ENCODE measurements at places on chromosomes 2 and 18.

GRCh38 chr2:73730810-73731209 is 6.3 kb downstream of the TPRKB start:
- DNase-seq = no peak

- no peak for DNase-seq
These were observed 42.5 kb upstream of the SCN1A start for GRCh38 chr2:166170356-166170755.

GRCh38 chr2:86055314-86055713 is 50.4 kb downstream of the POLR1A start:
- DNase-seq = no peak

DNA sequence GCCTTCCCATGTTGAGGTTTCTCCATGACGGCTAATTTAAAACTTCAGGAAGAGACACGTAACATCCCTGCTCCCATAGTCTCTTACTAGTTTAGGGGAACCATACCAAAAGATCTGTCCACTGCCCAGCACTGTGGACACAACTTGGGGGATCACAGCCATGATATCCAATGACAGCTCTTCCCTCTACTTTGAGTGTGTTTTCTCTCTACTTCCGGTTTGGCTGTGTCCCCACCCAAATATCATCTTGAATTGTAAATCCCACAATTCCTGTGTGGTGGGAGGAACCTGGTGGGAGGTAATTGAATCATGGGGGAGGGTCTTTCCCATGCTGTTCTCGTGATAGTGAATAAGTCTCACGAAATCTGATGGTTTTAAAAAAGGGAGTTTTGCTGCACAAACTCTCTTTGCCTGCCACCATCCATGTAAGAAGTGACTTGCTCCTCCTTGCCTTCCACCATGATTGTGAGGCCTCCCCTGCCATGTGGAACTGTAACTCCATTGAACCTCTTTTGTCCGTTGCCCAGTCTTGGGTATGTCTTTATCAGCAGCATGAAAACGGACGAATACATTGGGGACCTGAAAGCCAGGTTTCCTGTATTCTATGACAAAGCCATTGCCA is 1.6 kb upstream of the MGAT4A start:
- no peak for DNase-seq

- DNase-seq = no peak
These were observed 69.6 kb downstream of the EML4 start for GRCh38 chr2:42238644-42239288.

DNA sequence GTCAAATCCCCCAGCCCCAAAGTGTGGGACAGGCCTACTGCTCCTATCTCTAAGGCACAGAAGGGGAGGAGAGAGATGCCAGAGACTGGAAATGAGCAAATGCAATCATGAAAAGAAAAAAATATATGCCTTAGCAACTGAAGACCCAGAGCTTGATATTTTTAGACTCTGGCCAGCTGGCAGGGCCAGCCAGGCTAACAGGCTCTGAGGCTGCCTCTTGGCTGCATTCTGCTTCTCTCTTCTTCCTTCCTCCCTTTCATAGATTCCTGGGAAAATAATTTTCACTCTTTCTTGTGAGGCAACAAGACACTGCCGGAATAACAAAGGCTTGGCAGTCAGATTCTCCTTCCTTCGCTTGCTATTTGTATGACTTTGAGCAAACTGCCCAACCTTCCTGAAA is 209.1 kb downstream of the RAD51AP2 start:
- no peak for DNase-seq

GRCh38 chr2:178882666-178883440 is 75.6 kb upstream of the TTN start:
- DNase-seq = no peak

GRCh38 chr18:4126939-4127338 is 328.2 kb downstream of the DLGAP1 start:
- DNase-seq = no peak

DNA sequence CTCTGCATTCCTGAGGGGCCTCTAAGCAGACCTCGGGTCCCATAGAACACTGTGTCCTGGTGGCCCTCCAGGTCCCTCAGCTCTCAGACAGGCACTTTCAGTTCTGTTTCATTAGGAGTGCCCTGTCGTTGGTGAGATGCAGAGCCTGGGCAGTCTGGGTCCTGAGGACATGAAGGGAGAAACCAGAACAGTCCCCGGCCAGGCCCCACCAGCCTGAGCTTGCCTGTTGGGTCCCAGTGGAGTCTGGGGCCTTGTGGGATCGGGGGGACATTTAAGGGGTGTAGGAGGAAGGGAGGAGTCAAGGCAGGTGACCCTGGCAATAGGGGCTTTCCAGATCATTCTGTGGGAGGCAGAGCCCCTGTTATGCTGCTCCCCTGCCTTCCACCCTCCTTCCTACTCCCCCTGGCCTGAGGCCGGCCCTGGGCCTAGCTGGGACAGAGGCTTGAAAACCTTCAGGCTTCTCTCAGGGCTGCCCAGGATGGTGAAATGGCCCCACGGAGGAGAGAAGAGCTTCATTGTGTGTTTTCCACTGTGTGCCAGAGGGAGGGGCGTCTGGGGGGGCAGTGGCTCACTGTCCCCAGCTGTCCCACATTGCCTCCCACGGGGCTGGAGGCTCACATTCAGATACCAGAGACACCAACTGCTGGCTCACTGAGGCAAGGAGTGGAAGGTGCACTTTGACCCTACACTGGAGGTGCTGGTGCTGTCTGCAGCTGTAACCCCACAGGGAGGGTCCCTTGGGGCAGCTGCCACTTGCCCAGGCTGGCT is 26.6 kb upstream of the CATIP start:
- DNase-seq = no peak

DNA sequence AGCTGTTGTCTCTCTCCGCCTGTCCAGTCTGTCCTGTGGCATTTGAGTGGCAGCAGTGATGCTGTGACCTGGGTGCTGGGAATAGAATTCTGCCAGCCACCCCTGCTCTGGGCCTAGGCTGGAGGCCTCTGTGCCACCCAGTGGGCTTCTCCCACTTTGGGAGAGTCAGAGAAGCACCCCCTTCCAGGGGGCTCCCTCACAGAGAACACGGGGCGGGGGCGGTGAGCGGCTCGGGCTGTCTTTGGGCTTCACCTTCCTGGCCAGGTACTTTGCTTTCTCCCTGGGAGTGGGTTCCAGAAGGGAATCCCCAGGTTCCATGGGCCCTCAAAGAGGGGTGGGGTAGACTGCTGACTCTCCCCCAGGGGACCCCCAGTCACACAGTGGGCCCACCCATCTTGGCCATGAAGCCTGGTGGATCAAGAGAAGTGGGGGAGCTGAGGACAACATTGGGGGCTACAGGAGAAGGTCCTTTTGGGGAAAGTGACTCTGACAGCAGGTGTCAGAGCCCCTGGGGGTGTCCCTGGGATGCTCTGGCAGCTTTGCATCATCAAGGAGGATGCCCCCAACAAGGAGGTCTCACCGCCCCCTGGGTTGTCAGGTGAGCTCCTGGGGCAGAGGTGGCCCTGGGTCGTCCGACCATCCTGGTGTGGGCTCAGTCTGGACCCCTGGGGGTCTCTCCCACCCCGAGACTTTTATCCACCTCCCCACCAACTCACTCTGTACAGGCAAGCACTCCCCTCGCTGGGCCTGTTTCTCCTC is 18.8 kb upstream of the BOK start:
- DNase-seq = no peak
